ENCODE measurements at places on chromosomes 4 and X.

DNA sequence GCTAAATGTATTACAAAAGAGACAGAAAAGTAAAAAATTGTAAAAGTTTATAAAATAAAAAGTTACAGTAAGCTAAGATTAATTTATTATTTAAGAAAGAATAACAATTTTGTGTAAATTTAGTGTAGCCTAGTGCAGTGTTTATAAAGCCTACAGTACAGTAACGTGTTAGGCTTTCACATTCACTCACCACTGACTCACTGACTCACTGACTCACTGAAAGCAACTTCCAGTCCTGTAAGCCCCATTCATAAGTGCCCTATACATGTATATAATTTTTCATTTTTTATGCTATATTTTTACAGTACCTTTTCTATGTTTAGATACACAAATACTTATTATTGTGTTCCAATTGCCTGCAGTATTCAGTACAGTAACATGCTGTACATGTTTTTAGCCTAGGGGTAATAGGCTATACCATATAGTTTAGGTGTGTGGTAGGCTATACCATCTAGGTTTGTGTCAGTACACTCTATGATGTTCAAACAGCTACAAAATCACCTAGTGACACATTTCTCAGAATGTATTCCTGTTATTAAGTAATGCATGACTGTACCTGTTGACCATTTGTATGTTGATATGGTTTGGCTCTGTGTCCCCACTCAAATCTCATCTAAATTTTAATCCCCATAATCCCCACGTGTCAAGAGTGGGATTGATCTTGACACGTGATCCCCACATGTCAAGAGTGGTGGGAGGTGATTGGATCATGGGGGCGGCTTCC, 57.9 kb downstream of the CFAP299 start:
- DNase-seq: no peak

DNA sequence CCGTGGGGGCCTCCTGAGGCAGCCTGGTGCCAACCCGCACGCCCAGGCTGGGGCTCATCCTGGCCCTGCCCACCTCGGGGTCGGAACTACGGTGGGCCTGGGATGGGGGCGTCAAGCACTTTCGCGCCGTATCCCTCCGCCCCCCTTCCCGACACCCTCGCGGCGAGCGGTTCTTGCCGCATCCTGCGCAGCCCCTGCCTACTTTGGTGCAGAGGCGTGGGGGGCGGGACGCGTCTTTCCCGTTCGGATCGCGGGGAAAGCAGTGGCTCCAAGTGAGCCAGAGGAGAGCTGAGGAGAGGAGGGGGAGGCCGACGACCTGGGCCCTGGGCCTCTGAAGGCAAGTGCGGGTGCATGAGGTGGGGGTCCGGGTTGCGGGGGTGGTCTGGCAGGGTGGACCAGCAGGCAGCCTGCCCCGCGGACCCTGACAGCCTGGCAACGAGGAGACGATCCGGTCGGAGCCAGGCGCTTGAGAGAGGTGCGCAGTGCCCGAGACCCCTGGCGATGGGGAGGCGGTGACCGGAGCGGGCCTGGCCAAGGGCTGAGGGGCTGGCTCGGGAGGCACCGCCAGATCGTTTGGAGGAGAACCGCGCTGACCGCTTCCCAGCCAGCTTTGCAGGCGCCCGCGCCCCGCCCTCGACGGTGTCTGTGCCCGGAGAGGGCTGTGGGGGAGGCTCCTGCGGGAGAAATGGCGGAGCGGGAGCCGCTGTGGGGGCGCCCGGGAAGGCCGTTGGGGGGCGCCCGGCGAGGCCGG, at the start of gene GPRASP2:
TSS of gene GPRASP2 (plus strand) at position 233 of the 751 bp plus-strand sequence. CDS start 2,422 bp downstream, outside the sequence.
- no peak for DNase-seq

- no peak for DNase-seq
Measured at GRCh38 chr4:71713611-71714203, 70.2 kb downstream of the GC start.

- no peak for DNase-seq
Measured at GRCh38 chr4:183478926-183479325, 25.9 kb upstream of the ING2 start.

DNA sequence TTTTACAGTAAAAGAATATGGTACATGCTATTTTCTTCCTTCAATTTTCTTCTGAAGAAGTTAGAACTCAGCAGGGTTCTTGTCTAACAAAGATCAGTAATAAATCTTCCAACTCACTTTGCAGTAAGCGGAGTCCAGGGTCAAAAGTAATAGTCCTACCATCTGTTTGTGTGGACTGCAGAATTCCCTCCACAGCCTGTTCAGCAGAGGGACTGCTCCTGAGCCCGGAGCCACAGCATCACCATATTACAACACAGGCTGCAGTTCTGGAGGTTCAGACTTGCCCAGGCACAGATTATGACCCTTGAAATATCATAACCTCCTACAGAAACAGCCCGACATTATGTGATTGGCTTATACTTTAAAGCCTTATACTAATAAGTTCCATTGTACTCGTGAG, 10.3 kb downstream of the FHDC1 start:
- no peak for DNase-seq

All from hippocampal formation (tissue), 2 donors.